ENCODE measurements at places on chromosomes 11 and 22. TPM values are rescaled to one million over a fixed set of nuclear protein-coding genes. Genes with fewer than 3 reads are reported as not detected.

Gene FADS1
- 12.9 TPM for total RNA-seq

Gene ASCC2
- 26.4 TPM for total RNA-seq

DNA sequence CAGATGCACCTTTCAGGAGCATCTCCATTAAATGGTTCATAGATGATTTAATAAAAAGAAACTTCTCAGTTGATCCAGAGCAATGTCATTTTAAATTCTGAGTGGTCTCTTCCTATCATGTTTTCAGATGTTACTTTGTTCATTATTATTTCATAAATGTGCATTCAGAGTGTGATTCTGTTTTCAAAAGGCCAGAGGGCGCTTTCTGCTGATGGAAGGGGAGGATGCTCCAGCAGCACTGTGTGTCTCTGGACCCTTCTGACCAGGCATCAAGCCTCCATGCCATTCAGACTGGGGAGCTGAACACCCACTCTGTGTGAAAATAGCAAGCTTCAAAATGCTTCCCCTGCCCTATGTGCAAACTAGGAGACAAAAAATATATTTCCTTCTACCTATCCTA, 23.9 kb upstream of the CRTAM start:
- DNase-seq = no peak

GRCh38 chr11:127843483-127844396, 743.6 kb downstream of the ETS1 start:
- peak; percentile 41 for DNase-seq

Gene MS4A12
- 0.05 TPM for total RNA-seq

DNA sequence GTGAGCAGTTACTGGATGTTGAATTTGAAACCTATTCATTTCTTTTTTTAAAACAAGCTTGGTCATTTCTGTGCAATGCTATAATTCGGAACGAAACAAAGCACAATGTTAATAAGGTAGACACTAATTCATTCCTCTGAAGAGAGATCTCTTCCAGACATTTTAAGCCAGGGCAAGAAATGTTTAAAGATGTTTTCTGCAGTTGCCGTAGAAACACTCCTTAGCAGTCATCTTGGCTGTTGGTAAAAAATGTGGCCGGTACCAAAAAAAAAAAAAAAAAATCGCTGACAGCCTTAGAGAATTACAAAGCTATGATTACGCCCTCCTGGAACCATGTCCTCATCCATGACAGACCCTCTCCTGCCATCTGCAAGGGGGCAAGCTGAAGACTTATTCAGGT, 66.4 kb upstream of the TTC12 start:
- DNase-seq = no peak

Gene SPON1
- 3.6 TPM for total RNA-seq

Gene FOSL1
- 0.14 TPM for total RNA-seq

DNA sequence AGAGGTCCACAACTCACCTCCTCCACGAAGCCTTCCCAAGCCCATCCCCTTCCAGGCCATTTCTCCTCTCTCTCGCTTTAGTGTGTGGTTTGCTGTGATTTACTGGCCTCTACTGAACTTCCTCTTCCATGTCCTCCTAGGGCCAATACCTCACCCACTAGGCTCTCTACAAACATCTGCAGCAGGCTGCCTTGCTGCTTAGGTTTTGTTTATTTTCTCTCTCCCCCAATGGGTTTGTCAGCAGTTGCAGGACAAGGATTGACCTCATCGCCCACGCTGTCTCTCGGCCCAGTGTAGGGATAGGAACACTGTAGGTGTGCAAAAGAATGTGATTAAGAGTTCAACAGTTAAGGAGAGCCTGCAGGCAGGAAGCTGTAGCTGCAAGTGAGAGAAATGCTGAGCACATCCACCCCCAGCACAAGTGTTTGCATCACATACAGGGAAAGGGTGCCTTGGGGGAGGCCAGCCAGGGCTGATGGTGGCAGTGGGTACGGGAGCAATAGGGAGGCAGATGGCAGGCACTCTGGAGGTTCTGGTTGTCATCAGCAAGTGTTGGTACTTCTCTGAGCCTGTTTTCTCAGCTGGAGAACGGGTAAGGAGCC, 1.4 kb downstream of the PC start:
- DNase-seq = no peak

Gene HPX
- total RNA-seq = 0.38 TPM

GRCh38 chr11:68524681-68525080, 64.1 kb downstream of the PPP6R3 start:
- no peak for DNase-seq

DNA sequence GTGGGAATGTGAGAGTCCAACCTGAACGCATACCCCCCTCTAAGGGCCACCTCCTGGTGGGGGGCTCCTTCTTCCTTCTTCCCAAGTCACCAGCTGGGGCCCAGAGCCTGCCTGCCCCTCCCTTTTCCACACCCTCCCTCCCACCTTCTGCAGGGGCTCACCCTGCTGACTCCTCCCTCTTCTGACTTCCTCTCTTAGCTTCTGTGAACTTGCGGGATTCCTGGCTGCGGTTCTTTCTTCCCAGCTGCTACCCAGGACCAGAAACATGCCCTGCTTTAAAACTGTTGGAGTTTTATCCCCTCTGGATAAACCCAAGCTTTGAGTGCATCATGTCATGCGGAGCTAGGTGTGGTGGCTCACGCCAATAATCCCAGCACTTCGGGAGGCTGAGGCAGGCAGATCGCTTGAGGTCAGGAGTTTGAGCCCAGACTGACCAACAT, 10.2 kb downstream of the LRRC74B start:
- no peak for DNase-seq

Gene SCN3B
- total RNA-seq = 0.14 TPM

DNA sequence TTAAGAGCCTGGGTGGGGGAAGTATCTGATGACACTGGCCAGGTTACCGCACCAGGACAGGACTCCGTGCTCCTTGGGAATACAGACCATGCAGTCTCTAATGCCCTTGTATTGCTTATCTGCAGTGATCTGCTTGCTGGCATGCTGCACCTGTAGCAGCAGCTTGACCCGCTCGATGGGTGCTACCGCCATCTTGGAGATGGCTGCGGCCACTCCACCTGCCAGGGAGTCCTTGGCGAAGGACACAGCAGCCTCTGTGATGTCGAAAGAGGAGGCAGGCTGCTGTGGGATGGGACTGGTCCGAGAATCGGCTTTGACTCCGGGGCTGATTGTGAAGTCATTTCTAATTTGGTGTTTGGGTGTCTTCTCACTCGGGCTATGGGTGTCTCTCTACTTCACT, 3.1 kb downstream of the WBP2NL start:
- DNase-seq = no peak

- peak; percentile 40 for DNase-seq
Observed at GRCh38 chr11:8006349-8006977, 19.3 kb downstream of the EIF3F start.

Gene MRGPRX2
- total RNA-seq = not detected

- DNase-seq = no peak
Observed at GRCh38 chr11:93984196-93984567, 37.0 kb upstream of the HEPHL1 start.

Gene OR52E8
- total RNA-seq = not detected

Gene C11orf42
- not detected for total RNA-seq

GRCh38 chr11:13940907-13941256, 21.6 kb upstream of the SPON1 start:
- DNase-seq = no peak

- peak; percentile 81 for DNase-seq
Observed at GRCh38 chr11:67356864-67357561, 3.7 kb upstream of the POLD4 start.

GRCh38 chr11:120704256-120704750, 192.8 kb downstream of the GRIK4 start:
- DNase-seq = no peak

GRCh38 chr22:25670070-25670461, 71.9 kb upstream of the MYO18B start:
- DNase-seq = no peak

DNA sequence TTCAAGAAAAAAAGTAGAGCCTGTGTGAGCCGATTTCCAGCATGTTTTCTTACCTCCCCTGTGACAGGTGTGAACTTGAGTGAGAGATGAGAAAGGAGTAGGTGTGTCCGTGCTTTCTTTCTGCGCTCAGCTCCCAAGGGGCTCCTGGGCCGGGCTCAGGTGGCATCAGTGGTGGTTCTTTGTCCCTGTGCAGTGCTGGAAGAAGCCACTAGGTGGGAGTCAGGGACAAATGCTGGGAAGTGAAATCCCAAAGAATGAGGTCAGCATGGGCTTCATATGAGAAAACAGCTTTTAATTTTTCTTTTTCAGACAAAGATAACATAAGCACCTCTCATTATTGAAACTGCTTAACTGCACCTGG, 57.8 kb downstream of the PPFIBP2 start:
- no peak for DNase-seq

DNA sequence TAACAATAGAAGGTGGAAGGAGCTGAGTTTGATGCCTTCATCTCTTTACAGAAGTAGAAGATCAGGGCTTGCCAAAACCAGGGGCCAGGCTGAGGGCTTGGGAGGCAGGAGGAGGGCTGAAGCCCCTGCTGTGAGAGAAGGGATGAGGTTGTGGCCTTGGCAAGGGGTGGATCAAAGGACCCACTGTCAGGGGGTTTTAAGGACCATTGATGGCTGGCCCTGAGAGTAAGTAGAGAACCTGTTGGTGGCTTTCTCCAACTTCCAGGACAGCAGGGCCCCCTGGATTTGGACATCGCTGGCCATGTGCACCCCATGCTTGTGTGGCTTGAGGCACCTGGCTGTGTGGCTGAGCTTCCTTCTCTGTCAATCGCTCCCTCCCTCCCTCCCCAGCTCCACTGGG, 927.7 kb downstream of the TBC1D22A start:
- no peak for DNase-seq

Gene SMTNL1
- 0.05 TPM for total RNA-seq

DNA sequence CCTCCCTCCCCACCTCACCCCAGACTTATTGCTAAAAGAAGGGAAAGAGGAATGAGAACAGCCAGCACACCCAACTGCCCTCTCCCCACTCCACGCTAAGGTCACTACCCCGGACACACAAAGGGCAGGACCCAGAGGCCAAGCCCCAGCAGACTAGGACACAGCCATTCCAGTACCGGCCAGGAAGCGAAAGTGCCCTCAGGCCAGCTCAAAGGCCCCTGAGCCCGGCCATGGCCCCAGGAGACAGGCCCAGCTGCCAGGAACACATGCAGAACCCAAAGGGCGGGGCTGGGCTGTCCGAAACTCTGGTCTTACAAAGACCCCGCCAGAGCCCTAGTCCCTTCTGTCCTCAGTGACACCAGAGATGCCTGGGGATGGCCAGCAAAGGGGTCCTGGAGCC, 5.5 kb downstream of the RCOR2 start:
- no peak for DNase-seq

- no peak for DNase-seq
Observed at GRCh38 chr11:95042906-95043305, 6.3 kb upstream of the KDM4F start.

- DNase-seq = no peak
Observed at GRCh38 chr22:42080287-42080686, 787 bp downstream of the SMDT1 start.

GRCh38 chr11:23861615-23862014, 635.2 kb upstream of the LUZP2 start:
- no peak for DNase-seq

DNA sequence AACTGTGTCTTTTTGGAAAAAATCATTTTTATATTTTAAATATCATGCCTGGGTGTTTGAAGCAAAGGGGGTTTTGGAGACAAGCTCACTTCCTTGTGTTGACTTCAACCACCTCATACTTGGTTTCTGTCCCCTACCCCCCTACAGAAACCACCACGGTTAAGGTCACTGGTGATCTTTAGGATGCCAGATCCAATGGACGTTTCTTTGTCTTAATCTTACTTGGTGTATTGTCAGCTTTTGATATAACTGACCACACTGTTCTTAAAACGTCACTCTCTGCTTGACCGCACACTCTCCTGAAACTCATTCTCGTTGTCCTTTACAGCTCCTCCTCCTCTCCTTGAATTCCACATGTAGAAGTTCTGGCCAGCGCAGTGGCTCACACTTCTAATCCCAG, 34.8 kb upstream of the SWAP70 start:
- DNase-seq = no peak

Gene TSGA10IP
- 0.09 TPM for total RNA-seq

Gene SLC43A3
- 17.8 TPM for total RNA-seq

DNA sequence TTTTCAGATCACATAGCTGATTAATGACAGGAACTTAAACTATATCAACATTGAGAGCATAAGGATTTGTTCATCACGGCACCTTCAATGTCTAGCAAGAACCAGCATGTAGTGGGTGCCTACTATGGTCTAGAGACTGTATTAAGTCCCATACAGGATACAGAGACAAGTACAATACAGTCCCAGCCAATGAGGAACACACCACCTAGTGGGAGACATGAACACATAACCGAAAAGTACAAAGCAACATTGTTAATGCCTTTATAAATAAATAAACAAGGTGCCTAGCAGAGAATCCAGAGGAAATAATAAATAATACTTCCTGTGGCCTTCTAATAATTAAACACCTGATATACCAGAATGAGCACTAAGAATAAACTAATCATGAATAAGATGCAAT, 87.7 kb upstream of the OPCML start:
- DNase-seq = no peak

Gene TYR
- total RNA-seq = not detected

Gene OR51E1
- 0.33 TPM for total RNA-seq

- no peak for DNase-seq
Observed at GRCh38 chr11:96160732-96161306, 182.2 kb downstream of the MAML2 start.

Gene LYVE1
- 4.1 TPM for total RNA-seq

- peak; percentile 86 for DNase-seq
Observed at GRCh38 chr22:35552196-35552842, 11.7 kb downstream of the RASD2 start.

- DNase-seq = no peak
Observed at GRCh38 chr11:66294626-66295620, 3.2 kb downstream of the TMEM151A start.

- no peak for DNase-seq
Observed at GRCh38 chr11:79434283-79434682, 6.5 kb downstream of the TENM4 start.

DNA sequence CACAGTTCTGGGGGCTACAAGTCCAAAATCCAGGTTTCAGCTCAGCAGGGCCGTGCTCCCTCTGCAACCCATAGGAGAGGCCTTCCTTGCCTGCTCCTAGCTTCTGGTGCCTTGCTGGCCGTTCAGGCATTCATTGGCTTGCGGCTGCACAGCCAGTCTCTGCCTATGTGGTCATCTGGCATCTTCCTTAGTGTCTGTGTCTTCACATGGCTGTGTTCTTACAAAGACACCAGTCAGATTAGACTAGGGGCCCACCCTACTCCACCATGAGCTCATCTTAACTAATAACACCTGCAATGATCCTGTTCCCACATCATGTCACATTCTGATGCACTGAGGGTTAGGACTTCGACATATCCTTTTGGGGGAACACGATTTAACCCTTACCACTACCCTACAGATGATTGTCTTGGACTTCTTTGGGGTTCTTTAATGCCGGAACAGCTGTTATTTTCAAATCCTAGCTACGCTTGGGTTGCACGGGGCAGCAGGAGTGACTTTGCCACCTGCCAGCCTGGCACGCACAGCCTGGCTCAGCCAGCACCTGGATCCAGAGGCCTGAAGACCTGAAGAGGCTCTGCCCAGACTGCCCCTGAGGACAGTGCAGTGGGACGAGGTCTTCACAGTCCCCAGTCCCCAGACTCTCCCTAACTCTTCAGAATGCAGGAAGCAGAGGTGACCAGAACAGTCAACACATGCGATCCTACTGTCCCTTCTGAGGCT, 7.7 kb upstream of the NEAT1 start:
- DNase-seq = no peak

Gene TTC36
- total RNA-seq = 0.19 TPM
